ENCODE measurements at places on chromosomes 6 and 20. TPM values are rescaled to one million over a fixed set of nuclear protein-coding genes. Genes with fewer than 3 reads are reported as not detected.

MUC22 gene
- polyA plus RNA-seq = 0.02 TPM

- no peak overlapping the region for H3K4me3 ChIP-seq
- H3K4me1 ChIP-seq = no peaks in the 10 kb centered on the region
- no peaks in the 10 kb centered on the region for H3K36me3 ChIP-seq
- H3K27me3 ChIP-seq = no peaks in the 10 kb centered on the region
These were observed 131.7 kb upstream of the MAP3K4 start for GRCh38 chr6:160859822-160860221.

- H3K27ac ChIP-seq = no peak overlapping the region
- peaks cover 42% of the 10 kb centered on the region for H3K4me1 ChIP-seq
- DNase-seq = no peak
- H3K27me3 ChIP-seq = no peaks in the 10 kb centered on the region
- H3K36me3 ChIP-seq = no peaks in the 10 kb centered on the region
These were observed 124.2 kb upstream of the PTPN1 start for GRCh38 chr20:50385733-50386640.

- peak; percentile 65 for DNase-seq
- peak overlapping the region; percentile 88 for H3K27ac ChIP-seq
- peaks cover 45% of the 10 kb centered on the region for H3K4me1 ChIP-seq
- no peaks in the 10 kb centered on the region for H3K27me3 ChIP-seq
- H3K4me3 ChIP-seq = no peak overlapping the region
These were observed 69.6 kb downstream of the SSR1 start for GRCh38 chr6:7243179-7243981.

GRCh38 chr6:83038246-83038645 lies 27.4 kb downstream of the UBE3D start:
- no peak for DNase-seq
- no peak overlapping the region for H3K27ac ChIP-seq
- H3K36me3 ChIP-seq = no peaks in the 10 kb centered on the region
- no peaks in the 10 kb centered on the region for H3K27me3 ChIP-seq
- no peak overlapping the region for H3K4me3 ChIP-seq
- no peaks in the 10 kb centered on the region for H3K4me1 ChIP-seq

DNA sequence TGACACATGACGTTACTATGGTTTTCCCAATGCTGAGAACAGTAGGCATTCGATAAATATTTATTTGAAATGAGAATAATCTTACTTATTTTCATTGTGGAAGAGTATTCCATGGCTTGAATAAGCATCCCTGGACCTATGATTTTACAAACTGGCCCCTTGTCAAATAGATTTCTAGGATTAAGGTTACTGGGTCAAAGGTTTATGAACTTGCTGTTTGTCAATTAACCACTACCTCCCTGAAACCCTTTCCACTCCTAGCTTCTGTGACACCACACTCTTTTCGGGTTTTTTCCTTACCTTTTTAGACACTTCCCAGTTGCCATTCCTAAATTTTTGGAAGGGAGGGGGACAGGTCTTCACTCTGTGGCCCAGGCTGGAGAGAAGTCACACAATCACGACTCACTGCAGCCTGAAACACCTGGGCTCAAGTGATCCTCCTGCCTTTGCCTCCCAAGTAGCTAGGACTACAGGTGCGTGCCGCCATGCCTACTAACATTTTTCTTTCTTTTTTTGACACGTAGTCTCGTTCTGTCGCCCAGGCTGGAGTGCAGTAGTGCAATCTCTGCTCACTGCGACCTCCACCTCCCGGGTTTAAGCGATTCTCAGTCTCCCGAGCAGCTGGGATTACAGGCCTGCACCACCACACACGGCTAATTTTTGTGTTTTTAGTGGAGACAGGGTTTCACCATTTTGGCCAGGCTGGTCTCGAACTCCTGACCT lies 5.1 kb upstream of the SRSF6 start:
- DNase-seq = no peak
- H3K27ac ChIP-seq = no peak overlapping the region
- no peak overlapping the region for H3K4me3 ChIP-seq
- H3K27me3 ChIP-seq = no peaks in the 10 kb centered on the region
- no peaks in the 10 kb centered on the region for H3K36me3 ChIP-seq

DNA sequence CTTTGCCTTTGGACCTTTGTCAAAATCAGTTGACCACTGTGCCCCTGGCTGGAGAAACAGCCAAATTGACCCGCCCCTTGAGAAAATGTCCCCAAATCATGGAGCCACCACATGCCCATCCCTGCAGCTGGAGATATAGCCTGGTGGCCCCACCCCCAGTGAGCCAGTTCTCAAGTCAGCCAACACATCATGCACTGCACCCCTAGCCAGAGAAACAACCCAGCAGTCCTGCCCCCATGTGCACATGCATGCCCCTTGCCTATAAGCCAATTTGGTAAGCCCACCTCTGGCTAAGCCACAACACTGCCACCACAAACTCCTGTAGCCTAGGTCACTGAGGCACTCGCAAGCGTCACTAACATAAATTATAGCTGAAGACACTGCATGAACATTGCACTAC lies 174.2 kb upstream of the ECI2 start:
- no peaks in the 10 kb centered on the region for H3K4me1 ChIP-seq
- H3K4me3 ChIP-seq = no peak overlapping the region
- no peak overlapping the region for H3K27ac ChIP-seq

DNA sequence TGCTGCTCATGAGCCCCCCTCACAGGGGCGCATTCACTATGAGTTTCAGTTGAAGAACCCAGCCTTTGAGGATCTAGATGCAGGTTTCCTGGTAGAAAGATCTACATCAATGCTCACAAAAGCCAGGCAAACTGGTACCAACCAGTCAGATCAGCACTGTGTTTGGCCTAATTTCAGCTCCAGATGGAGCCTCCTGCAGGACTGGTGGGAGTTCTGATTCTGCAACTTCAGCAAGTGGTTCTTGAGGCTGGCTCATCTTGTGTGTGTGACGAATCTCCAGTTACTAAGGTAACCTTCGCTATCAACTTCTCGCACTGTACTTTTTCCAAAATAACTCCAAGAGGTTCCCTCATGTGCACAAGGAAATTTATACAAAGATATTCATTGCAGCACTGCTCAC lies 118.8 kb downstream of the ZMYND8 start:
- H3K4me3 ChIP-seq = no peak overlapping the region
- no peak for DNase-seq
- H3K27ac ChIP-seq = no peak overlapping the region

- DNase-seq = no peak
- H3K27ac ChIP-seq = no peak overlapping the region
- no peak overlapping the region for H3K4me3 ChIP-seq
- no peaks in the 10 kb centered on the region for H3K36me3 ChIP-seq
- no peaks in the 10 kb centered on the region for H3K4me1 ChIP-seq
These were observed 176.6 kb upstream of the TAB2 start for GRCh38 chr6:149140910-149141290.

DNA sequence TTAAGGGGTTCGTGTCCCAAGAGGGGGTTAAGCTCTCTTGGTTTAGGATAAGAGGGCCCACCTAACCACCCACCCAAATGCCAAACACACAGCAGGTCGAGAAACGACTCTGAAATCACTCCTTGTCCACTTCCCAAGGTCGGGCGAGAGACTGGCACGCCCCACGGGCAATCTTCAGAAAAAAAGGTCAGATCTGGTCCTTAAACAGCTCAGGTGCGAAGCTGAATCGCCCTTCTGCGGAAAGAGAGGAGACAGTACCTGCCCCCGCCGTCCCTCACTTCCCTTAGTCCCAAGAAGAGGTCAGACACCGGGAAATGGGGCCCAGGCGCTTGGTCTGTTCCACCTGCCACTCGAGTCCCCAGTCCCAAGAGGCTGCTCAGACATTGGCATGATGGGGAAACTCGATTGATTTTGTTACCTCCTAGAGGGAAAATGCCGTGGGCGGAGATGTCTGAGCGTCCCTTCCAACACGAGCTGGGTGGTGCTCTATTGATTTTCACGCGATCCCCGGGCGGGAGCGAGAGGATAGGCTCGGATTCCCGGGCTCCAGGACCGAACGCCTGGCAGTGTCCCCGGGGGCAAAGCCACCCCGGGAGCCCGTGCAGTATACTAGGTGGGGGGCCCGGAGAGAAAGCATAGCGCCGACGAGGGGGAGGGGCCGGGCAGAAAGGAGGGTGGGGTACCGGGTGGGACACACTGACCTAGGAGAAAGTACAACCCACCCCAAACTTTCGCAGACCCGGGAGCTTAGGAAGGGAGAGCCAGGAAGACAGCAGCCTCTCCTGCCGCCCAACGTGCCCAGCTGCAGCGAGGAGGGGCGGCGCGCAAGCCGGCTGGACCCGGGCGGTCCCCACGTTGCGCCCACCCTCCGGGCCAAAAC lies 1.1 kb upstream of the SAMD5 start:
- no peaks in the 10 kb centered on the region for H3K27me3 ChIP-seq
- no peaks in the 10 kb centered on the region for H3K4me1 ChIP-seq
- H3K27ac ChIP-seq = no peak overlapping the region
- H3K36me3 ChIP-seq = no peaks in the 10 kb centered on the region

FAM209B gene
- polyA plus RNA-seq = 1.7 TPM

GRCh38 chr20:43666376-43667328 lies at the start of gene MYBL2:
Gene MYBL2, plus strand, starts transcription at chr20:43667114. Its CDS starts 170 bp downstream, at chr20:43667284.
- H3K4me3 ChIP-seq = peak within 1 kb of the TSS; percentile 37
- no peaks in the 10 kb centered on the region for H3K36me3 ChIP-seq
- peak; percentile 42 for DNase-seq
- no peaks in the 10 kb centered on the region for H3K27me3 ChIP-seq
- no peak within 1 kb of the TSS for H3K27ac ChIP-seq
- H3K4me1 ChIP-seq = peaks cover 9% of the 10 kb centered on the region

CRISP3 gene
- polyA plus RNA-seq = 0.49 TPM

FGD2 gene
- 3.2 TPM for polyA plus RNA-seq

DNA sequence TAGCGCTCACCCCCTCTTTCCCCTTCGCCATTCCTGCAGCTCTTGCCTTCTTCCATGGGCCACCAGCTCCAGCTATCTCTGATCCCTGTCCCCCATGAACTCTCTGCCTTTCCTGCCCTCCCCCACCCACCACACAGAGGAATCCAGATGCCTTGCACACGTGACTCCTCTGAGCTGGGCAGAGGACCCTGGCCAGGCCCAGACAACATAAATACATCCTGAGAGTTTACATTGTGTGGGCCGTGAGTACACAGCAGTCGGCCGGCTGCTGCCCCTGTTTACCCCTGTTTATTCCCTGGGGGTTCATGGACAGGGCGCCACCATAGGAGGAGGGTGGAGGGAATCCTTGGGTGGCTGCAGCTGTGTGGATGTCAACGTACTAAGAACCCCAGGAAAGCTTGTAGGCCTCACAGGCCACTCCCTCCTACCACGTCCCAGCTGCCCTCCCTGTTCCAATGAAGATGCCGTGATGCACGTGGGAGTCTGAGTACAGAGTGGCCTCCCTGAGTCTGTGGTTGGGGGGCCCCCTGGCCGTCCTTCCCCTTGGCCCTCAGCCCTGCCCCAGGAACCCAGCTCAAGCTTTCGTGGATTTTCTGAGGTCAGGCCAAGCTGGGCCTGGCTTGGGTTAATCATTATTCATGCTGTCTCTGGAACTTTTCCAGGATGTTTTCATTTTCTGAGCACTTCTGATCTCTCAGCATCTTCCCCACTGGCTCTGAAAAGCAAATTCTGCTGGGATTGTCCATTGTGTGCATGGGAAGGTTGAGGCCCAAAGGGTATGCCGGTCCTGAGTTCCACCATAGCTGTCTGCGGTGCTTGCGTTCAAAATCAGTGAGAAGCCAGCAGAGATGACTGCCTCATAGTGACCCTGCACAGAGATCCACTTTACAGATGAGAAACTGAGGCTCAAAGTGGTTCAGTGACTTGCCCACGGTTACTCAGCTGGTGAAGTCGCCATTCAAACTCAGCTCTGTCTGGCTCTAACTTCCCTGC lies 136.3 kb downstream of the MRPL14 start:
- no peaks in the 10 kb centered on the region for H3K27me3 ChIP-seq
- peak; percentile 60 for DNase-seq
- H3K4me3 ChIP-seq = no peak overlapping the region

DNA sequence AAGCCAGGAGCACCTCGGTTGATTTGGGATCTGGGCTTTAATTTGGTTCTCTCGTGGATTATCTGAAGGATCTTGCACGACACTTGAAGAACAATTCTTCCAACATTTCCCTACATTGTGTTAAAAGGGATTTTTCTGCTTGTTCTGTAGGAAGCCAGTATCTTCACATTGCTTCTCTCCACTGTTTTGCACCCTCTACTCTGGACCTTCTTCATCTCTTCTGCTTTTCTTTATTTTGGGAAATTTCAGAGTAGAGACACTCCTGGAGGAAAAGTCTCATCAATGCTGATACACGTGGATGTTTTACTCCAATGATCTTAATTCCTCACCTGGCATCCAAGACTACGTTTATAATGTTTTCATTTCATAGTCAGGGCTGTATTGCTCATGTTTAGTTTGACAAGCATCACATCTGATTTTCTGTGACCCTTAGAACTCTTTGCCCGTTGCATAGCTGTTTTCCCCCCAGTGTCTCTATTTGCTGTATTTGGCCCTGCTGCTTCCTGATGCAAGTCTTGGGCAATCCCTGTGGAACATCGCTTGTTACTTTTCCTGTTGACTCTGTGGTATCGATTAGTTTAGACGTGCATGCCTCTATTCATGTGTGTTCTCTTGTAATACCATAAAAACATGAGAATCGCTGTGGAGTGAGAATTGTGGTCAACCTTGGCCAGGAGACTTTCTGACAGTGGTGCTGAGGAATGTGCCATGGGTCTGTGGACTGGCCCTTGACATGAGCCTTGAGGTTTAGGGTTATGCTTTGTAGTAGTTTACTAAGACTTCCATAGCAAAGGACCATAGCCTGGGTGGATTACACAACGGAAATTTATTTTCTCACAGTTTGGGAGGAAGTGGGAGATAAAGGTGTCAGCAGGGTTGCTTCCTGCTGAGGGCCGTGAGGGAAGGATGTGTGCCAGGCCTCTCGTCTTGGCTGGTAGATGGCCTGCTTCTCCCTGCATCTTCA lies 12.5 kb downstream of the PLCB1 start:
- H3K4me3 ChIP-seq = no peak overlapping the region
- no peaks in the 10 kb centered on the region for H3K27me3 ChIP-seq
- peaks cover 9% of the 10 kb centered on the region for H3K4me1 ChIP-seq
- H3K27ac ChIP-seq = no peak overlapping the region

GRCh38 chr6:131910219-131910589 lies 41.0 kb downstream of the CCN2 start:
- H3K27me3 ChIP-seq = no peaks in the 10 kb centered on the region
- no peak overlapping the region for H3K27ac ChIP-seq
- DNase-seq = no peak
- no peaks in the 10 kb centered on the region for H3K36me3 ChIP-seq
- no peaks in the 10 kb centered on the region for H3K4me1 ChIP-seq

- no peaks in the 10 kb centered on the region for H3K36me3 ChIP-seq
- H3K27me3 ChIP-seq = no peaks in the 10 kb centered on the region
- no peaks in the 10 kb centered on the region for H3K4me1 ChIP-seq
- H3K27ac ChIP-seq = no peak overlapping the region
These were observed 43.0 kb upstream of the NELFCD start for GRCh38 chr20:58938078-58938477.
